CD4-positive, CD25-positive, alpha-beta regulatory T cell (primary cell): ENCODE measurements at places on chromosomes 5 and 9.

DNA sequence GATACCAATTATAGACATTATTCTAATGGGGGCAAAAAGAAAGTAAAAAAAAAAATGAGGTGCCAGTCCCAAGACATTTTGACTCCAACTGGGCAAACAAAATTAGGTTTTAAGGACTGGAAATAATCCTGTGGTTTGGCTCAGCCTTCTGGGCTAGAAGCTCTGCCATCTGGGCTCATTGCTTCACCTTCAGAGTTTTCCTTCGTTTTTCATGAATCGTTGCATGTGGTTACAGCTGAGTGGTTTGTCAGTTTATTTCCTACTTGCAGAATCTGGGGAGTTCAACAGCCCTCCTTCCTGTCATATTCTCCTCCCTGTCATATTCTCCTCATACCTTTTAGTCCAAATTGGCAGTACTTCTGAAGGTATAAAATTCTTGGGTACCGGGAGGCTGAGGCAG, 12.0 kb downstream of the UGT3A2 start:
- DNase-seq = no peak

DNA sequence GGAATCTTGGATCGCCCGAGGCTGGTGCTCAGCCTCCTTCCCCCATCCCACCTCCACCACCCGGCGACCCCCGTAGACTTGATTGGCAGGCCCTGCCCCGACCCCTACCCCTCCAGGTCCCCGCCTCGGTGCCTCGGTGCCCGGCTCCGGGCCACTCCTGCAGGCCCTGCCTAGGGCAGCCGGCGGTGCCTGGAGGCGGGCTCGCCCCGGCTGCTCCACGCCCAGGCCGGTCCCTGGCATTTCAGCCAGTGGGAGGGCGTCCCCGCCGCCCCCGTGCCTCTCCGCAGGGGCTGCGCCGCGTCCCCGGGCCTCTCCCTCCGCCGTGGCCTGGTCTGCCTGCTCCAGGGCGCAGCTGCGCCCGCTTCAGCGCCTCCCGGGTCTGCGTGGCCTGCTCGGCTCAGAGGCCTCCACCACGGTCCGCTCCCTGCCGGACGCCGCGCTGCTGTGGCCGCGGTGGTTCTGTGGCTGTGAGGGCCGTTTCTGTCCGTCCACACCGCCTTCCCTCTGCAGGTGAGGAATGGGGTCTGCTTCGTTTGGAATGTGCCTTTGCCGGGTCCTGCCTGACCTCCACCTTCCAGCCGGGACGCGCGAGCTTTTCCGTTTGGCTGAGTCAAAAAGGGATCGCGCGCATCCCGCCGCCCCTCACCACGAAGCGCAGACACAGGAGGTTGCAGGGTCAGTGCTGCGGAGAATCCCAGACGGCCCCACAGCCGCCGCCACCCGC, 48.3 kb upstream of the IRX4 start:
- no peak for DNase-seq

- no peak for DNase-seq
Observed at GRCh38 chr9:103319979-103320378, 324.8 kb downstream of the CYLC2 start.

DNA sequence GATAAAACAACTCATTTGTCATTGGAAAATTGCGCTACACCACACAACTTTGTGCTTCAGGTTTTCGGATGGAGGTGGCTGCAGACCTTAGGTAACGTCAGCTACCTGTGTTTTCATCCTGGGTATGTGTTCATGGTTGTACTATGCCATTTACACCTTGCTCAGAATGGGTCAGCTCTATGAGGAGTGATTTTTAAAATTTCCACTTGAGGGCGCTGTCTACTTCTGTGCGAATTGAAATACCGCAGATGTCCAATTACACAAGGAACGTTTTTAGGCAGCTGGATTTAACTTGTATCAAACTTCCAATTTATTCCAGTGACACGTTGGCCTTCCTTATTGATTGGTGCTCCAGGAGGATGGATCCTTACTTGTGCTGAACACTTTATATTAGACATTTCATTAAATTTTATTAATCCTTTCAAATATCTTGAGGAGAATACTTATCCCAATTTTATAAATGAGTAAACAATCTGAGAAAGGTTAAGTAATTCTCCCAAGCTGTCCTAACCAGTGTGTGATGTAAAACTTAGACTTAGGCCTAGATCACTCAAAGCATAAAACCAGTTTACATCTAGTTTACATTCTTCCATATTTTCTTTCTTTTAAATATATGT, 23.4 kb downstream of the DMRTA1 start:
- no peak for DNase-seq

DNA sequence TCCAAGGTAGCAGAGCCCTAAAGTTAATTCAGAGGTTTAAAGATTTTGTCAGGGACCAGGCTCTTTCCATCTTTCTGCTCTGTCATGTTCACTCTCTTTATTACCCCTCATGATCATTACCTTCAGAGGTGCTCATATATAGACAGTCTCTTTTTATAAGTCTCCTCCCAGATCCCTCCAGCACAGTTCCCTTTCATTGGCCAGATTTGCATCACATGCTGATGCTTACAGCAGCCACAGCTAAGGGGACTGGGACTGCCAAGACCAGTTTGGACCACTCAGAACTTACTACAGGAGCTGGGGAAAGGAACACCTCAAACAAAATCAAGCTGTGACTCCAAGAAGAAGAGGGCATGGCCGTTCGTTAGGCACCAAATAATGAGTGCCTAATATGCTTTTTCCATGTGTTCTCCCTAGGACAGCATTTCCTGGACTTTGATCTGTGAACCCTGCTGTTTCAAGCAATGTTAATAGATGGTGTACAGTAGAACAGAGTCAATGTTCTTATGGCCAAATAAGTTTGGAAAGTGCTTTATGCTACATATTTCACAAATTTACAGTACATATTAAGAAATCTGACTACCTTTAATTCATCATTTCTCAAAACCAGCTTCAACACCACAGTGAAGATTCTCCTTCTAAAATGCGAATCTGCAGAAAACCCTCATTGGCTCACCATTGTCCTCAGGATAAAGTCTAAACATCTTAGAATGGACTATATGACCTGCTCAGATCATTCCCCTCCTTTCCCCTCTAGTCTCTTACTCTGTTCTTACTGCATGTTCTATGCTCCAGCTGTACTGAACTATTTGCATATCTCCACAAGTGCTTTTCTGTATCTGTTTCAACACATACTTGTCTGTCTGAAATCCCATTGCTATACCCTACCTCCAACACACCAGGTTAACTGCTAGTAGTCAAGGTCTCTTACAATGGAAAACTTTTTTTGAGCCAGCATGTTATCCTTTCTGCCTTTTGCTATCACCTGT, 3.4 kb downstream of the C5orf58 start:
- DNase-seq = no peak
